ENCODE measurements at places on chromosomes 3 and 15.

GRCh38 chr3:42061713-42062380 is 29.3 kb upstream of the TRAK1 start:
- H3K27me3 ChIP-seq = no peaks in the 10 kb centered on the region
- peak overlapping the region; percentile 49 for H3K27ac ChIP-seq
- H3K4me3 ChIP-seq = no peak overlapping the region
- peaks cover 21% of the 10 kb centered on the region for H3K4me1 ChIP-seq
- peak; percentile 72 for DNase-seq
- H3K36me3 ChIP-seq = no peaks in the 10 kb centered on the region

GRCh38 chr3:4271834-4272233 is 31.3 kb upstream of the SETMAR start:
- H3K27me3 ChIP-seq = no peaks in the 10 kb centered on the region
- no peak overlapping the region for H3K27ac ChIP-seq
- peak; percentile 73 for DNase-seq
- no peaks in the 10 kb centered on the region for H3K4me1 ChIP-seq
- no peak overlapping the region for H3K4me3 ChIP-seq

DNA sequence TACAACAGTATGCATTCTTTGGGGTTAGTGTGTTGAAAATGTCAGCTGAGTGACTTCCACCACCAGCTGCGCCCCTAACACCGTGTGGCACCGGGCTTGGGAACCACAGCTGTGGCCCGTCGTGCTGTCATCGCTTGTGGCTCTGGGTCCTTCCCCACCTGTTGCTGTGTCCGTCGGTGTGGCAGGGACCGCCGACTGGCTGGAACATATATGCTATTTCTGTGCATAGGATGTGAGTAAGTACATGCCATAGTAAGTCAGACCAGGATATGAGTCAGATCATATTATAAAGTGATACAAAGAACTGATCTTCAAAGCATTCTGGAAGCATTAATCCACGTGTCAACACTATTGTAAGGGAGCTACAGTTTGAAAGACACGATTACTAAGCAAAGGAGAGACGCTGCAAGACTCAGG is 31.9 kb downstream of the EHD4 start:
- no peak for DNase-seq
- no peak overlapping the region for H3K4me3 ChIP-seq
- peaks cover 27% of the 10 kb centered on the region for H3K4me1 ChIP-seq
- no peak overlapping the region for H3K27ac ChIP-seq
- H3K36me3 ChIP-seq = peaks cover 9% of the 10 kb centered on the region

DNA sequence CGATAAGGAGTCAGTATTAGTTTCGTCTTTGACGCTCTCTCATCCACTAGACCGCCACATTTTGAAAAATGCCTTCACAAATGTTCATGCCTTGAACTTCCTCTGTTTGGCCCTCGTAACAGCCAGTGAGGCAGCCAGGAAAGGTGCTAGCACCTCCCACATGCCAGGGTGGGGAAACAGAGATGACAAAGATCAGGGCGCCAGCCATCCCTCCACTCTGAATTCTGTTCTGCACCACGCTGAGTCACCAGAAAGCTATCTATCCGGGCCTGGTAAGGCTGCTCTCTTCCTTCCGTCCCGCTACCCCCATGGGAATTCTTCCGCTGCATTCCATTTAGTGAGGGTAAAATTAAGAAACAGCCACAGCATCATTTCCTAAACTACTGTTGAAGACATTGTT is 31.3 kb upstream of the BCL2L10 start:
- peaks cover 5% of the 10 kb centered on the region for H3K4me1 ChIP-seq
- H3K27me3 ChIP-seq = no peaks in the 10 kb centered on the region
- H3K4me3 ChIP-seq = no peak overlapping the region
- DNase-seq = peak; percentile 98
- H3K27ac ChIP-seq = peak overlapping the region; percentile 83
- H3K36me3 ChIP-seq = peaks cover 4% of the 10 kb centered on the region

- no peaks in the 10 kb centered on the region for H3K4me1 ChIP-seq
- no peaks in the 10 kb centered on the region for H3K27me3 ChIP-seq
- H3K4me3 ChIP-seq = no peak overlapping the region
These were observed 530.7 kb downstream of the ZIC1 start for GRCh38 chr3:147939839-147940238.

- no peak overlapping the region for H3K4me3 ChIP-seq
- no peaks in the 10 kb centered on the region for H3K4me1 ChIP-seq
- no peaks in the 10 kb centered on the region for H3K27me3 ChIP-seq
- DNase-seq = no peak
These were observed 153.7 kb upstream of the HES1 start for GRCh38 chr3:193982258-193982659.

- H3K4me3 ChIP-seq = no peak overlapping the region
- no peaks in the 10 kb centered on the region for H3K36me3 ChIP-seq
- H3K27me3 ChIP-seq = no peaks in the 10 kb centered on the region
These were observed 46.8 kb downstream of the CYP11A1 start for GRCh38 chr15:74320352-74321247.

DNA sequence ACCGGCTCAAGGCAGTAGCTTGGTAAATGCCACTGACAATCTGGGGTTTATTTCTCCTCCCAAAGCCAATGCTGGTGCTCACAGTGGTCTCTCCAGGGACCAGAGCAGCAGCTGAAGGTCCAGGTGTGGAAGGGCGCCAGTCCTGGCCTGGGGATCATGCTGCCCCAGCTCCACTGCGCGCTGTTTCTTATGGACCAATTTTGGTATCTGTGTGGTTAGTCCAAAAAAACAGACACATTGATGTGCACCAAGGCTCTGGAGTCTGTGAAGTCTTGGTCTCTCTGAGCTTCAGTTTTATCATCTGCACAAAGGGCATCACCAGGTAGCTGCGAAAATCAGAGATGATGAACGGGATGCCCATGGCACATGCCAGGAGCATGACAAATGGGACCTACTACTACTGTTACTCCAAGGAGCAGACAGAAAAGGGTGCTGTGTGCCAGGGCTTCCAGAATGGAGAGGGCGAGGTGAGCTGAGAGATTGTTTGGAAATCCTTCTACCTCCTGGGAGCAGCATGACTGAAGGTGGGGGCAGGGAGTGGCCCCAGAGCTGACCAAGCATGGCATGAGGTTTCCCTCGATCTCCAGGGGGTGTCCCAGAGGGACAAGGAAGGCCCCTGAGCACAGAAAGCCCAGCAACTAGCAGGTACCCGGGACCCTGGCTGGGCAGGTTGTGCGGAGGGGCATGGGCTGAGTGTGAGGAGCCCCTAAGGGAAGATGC is 134.3 kb upstream of the PRR20G start:
- no peak overlapping the region for H3K4me3 ChIP-seq
- H3K27me3 ChIP-seq = no peaks in the 10 kb centered on the region
- H3K4me1 ChIP-seq = peaks cover 4% of the 10 kb centered on the region
- no peak for DNase-seq

- H3K36me3 ChIP-seq = no peaks in the 10 kb centered on the region
- no peak overlapping the region for H3K4me3 ChIP-seq
- H3K4me1 ChIP-seq = no peaks in the 10 kb centered on the region
- H3K27me3 ChIP-seq = no peaks in the 10 kb centered on the region
- no peak for DNase-seq
These were observed 24.3 kb downstream of the LRRC28 start for GRCh38 chr15:99275525-99276128.

GRCh38 chr3:113495035-113495434 is 19.9 kb downstream of the SPICE1 start:
- H3K4me1 ChIP-seq = no peaks in the 10 kb centered on the region
- DNase-seq = peak; percentile 10
- H3K27me3 ChIP-seq = no peaks in the 10 kb centered on the region

DNA sequence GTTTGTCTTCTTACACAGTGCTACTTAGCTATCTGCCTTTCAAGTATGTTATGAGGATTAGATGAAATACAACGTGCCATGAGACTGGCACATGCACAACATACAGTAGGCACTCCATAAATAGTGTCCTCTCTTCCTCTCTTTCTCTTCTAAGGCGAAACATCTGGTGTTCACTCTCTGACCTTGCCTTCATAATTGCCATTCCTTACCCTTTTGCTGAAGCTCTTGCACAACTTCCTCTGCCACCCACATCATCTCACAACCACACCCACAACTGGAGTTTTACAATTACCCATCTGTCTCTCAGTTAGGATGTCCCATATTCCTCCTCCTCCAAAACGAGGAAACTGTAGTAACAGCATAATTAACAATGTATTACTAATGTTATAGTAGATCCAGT is 26.4 kb upstream of the ACP3 start:
- DNase-seq = no peak
- no peak overlapping the region for H3K27ac ChIP-seq
- no peak overlapping the region for H3K4me3 ChIP-seq
- H3K4me1 ChIP-seq = peaks cover 2% of the 10 kb centered on the region
- H3K27me3 ChIP-seq = no peaks in the 10 kb centered on the region

DNA sequence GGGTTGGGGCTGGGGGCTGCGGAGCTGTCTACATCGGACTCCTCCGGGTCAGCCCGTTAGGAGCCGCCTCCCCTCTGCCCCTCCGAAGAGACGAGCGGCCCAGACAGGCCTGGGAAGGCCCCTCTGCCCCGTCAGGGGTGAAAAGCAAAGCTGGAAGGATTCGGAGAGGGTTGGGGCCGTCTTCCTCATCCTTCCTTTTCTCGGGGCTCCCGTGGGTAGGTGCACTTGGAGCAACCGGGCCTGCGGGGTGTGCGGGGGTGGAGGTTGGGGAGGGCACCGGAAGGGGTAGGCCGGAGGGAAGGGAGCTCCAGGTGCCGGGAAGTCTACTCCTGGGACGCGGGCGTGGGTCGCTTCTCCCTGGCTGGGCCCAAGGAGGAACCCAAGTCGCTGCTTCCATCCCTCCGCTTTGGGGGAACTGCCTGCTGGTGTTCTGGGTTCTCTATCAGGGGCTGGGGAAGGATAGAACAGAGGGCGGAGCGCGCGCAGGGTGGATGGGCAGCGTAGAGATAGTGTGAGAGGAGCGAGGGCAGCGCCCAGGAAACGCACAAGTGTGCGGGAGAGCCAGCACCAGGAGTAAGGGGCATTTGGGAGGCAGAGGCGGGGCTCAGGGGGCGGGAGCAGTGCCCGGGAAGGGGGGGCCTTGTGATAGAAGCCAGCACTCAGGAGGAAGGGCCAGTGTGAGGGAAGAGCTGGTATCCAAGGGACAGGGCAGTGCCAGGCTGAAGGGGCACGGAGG is 590 bp downstream of the POLR2H start:
- no peaks in the 10 kb centered on the region for H3K27me3 ChIP-seq
- peak; percentile 47 for DNase-seq
- peaks cover 5% of the 10 kb centered on the region for H3K4me1 ChIP-seq
- peak overlapping the region; percentile 95 for H3K27ac ChIP-seq
- peaks cover 19% of the 10 kb centered on the region for H3K36me3 ChIP-seq

DNA sequence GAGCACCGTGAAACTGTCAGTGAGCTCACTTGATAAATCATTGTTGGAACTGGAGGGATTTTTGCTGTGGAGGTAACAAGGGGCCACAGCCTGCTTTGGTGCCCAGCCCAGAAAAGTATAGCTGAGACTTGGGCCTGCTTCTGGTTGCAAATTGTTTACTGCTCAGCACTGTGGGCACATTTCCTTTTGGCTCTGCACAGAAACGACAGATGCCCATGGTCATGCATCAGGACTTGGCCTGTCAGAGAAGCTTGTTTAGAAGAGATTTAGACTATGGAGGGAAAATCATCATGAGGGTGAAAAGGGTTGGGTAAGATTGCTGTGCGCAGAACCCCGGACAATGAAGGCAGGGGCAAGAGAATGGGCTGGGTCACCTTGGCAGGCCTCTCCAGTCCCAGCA is 286.1 kb upstream of the CTNNB1 start:
- peaks cover 2% of the 10 kb centered on the region for H3K4me1 ChIP-seq
- no peaks in the 10 kb centered on the region for H3K36me3 ChIP-seq

DNA sequence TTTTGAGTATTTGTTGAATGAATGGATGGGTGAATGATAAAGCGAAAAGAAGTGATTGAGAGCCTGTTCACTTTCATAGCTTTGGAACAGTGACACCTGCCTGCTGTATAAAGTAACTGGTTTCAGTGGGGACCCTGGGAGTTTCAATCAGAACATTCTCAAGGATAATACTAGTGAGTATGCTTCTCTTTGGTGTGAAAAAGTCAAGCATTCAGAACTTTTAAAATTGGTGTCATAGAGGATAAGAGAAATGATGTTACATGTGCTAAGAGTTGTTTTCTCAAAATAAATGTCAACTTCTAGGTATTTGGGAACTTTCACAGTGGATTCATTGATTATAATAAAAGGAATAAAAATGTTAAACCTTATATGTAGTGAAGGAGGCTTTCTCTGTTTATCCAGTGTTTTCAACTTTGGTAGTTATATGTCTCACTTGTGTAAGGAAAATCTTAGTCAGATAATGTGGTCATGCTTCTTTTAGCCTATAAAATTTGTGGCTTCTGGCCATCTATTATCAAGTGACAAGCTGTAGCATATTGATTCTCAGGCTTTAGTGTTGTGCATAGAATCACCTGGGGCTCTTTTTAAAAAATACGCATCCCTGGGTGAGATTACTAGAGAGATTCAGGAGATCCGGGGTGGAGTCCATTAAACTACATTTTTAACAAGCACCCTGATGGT is 11.9 kb downstream of the LRCH3 start:
- no peaks in the 10 kb centered on the region for H3K27me3 ChIP-seq
- no peaks in the 10 kb centered on the region for H3K36me3 ChIP-seq
- H3K27ac ChIP-seq = no peak overlapping the region
- H3K4me3 ChIP-seq = no peak overlapping the region
- no peak for DNase-seq
- peaks cover 2% of the 10 kb centered on the region for H3K4me1 ChIP-seq

DNA sequence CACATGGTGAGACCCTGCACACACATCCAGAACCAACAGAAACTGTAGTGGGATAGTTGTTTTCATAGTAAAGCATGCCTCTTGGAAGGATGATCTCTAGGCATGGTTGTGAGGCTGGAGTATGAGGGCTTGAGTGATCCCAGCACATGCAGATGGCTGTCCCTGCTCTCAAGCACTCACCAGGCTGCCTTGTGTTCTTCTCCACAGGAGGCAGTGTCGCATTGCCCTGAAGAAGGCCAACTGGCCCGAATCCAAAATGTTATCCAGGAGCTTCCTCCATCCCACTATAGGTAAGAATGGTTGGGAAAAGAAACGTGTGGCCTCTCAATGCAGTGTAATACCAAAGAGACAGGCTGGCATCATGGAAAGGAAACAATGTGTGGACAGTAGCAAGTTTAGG is 82.7 kb downstream of the TMEM39A start:
- H3K27ac ChIP-seq = no peak overlapping the region
- H3K4me1 ChIP-seq = no peaks in the 10 kb centered on the region
- H3K4me3 ChIP-seq = no peak overlapping the region
- peaks cover 29% of the 10 kb centered on the region for H3K36me3 ChIP-seq

DNA sequence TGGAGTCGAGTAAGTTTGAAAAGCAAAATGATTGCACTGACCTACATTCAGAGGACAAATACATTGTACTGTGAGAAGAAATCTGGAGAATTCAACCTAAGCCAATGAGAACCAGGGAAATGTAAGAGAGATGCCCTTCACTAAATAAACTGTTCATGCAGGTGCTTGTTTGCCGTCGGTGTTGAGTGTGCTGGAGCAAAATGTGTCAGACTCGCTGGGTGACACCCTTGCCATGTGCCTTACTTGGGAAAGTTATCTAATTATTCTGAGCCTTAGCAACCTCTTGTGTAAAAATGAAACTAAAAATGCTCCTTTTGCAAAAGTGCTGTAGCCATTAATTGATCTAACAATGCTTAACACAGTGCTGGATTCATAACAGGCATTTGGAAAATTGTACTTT is 140.4 kb downstream of the GABRB3 start:
- H3K4me1 ChIP-seq = no peaks in the 10 kb centered on the region
- H3K36me3 ChIP-seq = no peaks in the 10 kb centered on the region
- no peak for DNase-seq
